ENCODE measurements at places on chromosomes 3 and 15.

- H3K27me3 ChIP-seq, result no peaks in the 10 kb centered on the region
- H3K4me1 ChIP-seq, result no peaks in the 10 kb centered on the region
- no peaks in the 10 kb centered on the region for H3K36me3 ChIP-seq
- peak; percentile 18 for DNase-seq
- no peak overlapping the region for H3K4me3 ChIP-seq
These were observed 33.9 kb downstream of the PFN2 start for GRCh38 chr3:149936812-149937230.

DNA sequence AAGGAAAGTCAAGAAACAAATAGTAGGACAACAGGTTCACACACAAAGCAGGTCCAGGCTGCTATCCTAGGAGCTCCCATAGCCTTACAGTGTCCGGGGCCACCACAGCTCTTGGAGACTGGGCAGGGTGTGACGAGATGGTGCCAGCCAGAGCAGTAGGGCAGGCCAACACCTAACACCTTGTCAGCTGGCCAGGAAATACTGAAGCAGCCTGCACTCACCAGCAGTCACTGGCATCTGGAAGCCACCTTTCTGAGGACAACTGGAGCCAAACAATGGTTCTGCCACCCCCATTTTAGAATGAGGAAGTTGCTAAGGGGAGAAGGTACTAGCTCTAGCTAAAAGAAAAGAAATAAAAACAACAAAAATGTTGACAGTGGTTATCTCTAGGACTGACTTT lies 47.2 kb downstream of the CCDC12 start:
- peaks cover 30% of the 10 kb centered on the region for H3K36me3 ChIP-seq
- no peak for DNase-seq
- no peak overlapping the region for H3K4me3 ChIP-seq
- H3K4me1 ChIP-seq, result peaks cover 22% of the 10 kb centered on the region
- H3K27ac ChIP-seq, result no peak overlapping the region

DNA sequence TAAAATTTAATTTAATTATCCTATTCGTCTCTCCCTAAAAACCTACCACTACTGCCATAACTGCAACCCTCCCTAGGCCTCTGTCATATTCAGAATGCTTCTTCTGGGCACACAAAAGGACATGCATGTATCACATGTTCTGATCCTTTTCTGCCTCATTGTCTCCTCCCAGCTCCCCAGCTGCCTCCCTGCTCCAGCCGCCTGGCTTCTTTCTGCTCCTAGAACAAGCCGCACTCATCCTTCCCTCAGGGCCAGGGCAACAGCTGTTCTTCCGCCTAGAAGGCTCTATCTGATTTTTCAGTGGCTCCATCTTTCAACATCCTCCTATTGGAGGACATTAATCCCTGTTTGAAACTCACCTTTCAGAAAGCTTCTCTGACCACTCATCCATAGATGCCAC lies 38.6 kb downstream of the TMED3 start:
- H3K4me1 ChIP-seq, result no peaks in the 10 kb centered on the region
- no peaks in the 10 kb centered on the region for H3K36me3 ChIP-seq
- no peaks in the 10 kb centered on the region for H3K27me3 ChIP-seq
- no peak overlapping the region for H3K4me3 ChIP-seq

DNA sequence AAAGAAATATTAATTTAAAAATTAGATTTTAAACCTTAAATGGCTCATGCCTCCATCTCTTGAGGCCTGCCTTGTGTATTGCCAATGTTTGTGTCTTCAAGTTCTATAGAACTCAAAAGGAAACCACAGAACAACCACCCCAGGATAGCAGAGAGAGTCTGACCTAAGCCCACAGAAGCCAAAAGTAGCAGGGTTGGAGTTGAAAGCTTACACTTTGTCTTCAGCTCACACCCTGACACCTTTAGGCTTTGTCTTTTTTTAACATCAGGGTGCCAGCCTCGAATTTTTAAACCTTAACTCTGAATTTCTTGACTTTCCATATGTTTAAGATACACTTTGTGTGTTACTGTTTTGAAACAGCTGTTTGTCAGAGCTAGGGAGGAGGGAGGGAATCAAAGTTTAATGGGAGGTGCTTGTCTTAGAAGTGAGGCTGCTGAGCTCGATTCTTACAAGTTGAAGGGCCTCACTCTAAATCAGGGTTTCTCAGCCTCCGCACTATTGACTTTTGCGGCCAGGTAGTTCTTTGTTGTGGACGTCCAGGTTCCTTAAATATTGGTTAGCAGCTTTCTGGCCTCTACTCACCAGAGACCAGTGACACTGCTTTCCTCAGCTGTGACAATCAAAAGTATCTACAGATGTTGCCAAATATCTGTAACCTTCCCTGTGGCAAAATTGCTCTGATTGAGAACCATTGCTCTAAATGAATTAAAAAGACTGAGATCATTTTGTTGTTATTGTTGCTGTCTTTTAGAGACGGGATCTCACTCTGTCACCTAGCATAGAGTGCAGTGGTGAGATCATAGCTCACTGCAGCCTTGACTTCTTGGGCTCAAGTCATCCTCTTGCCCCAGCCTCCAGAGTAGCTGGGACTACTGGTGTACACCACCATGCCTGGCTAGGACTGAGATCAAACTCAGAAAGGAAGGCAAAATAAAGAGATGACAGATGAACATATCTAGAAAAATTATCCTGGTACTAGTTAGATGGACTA lies 139.2 kb upstream of the EOMES start:
- H3K4me3 ChIP-seq, result no peak overlapping the region
- no peaks in the 10 kb centered on the region for H3K36me3 ChIP-seq
- H3K27me3 ChIP-seq, result no peaks in the 10 kb centered on the region
- no peaks in the 10 kb centered on the region for H3K4me1 ChIP-seq

DNA sequence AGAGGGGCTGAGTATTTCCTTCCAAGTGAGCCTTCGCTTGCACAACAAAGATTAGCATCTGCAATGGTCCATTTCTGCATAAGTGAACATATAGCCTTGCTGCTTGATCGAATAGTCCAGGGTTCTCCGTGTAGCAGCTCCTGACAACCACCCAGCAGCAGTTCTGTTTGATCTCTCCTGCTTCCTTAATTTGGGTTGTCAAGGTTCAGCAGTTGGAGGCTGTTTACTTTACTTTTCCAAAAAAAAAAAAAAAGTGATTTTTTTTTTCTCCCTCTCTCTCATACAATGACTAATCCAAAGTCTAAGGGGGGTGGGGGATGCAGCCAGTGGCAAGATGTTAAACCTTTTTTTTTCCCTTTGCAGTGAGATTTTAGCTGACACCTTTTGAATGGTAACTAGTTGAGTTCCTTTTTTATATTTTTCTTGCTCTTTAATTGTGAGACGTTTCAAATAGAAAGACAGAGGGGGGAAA lies 3.6 kb downstream of the FOXP1 start:
- DNase-seq, result peak; percentile 41
- no peaks in the 10 kb centered on the region for H3K27me3 ChIP-seq
- H3K36me3 ChIP-seq, result no peaks in the 10 kb centered on the region
- H3K27ac ChIP-seq, result no peak overlapping the region

DNA sequence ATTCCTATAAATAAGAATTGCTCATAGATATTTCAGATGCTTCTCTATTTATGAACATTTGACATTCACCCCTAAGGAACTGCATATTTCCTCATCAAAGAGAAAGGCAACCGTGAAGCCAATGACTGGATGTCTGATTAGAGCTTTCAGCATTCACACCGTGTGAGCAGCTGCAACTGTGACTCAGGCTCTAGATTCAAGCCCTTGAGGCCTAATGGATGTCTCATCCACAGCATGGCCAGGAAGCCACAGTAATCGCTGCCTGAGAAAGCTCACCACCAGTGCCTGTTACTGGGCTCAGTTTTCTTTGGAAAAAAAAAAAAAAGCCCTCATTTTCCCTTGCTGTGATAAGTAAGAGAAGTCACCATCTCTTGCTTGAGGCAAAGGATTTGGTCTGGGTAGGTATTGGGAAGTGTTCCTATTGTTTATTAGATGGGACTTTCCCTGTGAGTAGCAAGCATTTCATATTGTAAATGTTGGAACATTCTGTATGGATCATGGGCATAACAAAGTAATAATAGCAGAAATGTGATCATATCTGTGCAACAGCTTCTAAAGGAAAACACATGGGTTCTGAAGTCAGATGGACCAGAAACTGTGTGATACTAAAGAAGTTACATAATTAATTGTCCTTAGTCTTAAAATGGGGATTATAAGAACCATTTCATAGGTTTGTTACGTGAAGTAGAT lies 783.7 kb downstream of the AGBL1 start:
- no peak overlapping the region for H3K4me3 ChIP-seq
- H3K36me3 ChIP-seq, result no peaks in the 10 kb centered on the region
- peak; percentile 89 for DNase-seq
- H3K27ac ChIP-seq, result no peak overlapping the region
- H3K4me1 ChIP-seq, result peaks cover 2% of the 10 kb centered on the region
- no peaks in the 10 kb centered on the region for H3K27me3 ChIP-seq

DNA sequence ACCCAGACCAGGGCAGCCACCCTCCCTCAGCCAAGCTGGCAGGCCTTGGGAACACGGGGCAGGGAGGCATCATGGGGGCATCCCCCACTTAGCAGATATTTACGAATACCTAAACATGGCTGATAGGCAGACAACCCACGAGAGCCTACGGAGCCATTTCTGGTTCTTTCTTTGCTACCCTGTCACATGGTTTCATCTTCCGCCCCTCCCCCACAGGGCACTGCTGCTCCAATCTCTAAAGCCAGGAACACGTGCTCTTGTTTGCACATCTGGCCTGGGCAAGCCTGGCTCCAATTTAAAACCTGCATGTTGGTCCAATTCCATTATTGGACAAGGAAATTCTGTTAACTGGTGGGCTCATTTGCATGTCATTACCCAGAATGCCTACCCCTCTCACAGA lies 447.4 kb upstream of the NR2F2 start:
- no peak overlapping the region for H3K27ac ChIP-seq
- no peaks in the 10 kb centered on the region for H3K36me3 ChIP-seq
- no peak overlapping the region for H3K4me3 ChIP-seq

- no peak overlapping the region for H3K4me3 ChIP-seq
- H3K36me3 ChIP-seq, result no peaks in the 10 kb centered on the region
- H3K27me3 ChIP-seq, result no peaks in the 10 kb centered on the region
These were observed 76.6 kb downstream of the IL12A start for GRCh38 chr3:160065282-160065681.

DNA sequence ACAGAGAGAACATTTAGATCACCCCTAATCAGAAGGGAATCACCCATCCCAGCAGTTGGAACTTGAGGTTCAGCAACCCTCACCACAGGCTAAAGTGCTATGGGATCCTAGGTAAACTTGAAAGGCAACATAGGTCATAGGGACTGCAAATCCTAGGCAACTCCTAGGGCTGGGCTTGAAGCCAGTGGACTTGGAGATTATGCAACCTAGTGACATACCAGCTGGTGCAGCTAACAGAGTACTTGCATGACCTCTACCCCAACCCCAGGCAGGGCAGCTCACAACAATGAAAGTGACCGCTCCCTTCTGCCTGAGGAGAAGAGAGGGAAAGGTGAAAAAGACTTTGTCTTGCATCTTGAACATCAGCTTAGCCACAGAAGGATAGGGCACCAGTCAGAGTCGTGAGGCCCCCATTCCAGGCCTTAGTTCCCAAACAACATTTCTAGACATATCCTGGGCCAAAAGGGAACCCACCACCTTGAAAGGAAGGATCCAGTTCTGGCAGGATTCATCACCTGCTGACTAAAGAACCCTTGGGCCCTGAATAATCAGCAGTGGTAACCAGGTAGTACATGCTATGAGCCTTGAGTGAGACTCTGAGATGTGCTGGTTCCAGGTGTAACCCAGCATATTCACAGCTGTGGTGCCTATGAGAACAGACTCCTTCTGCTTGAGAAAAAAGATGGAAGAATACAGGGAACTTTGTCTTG lies 37.6 kb upstream of the FBN1 start:
- H3K4me1 ChIP-seq, result peaks cover 3% of the 10 kb centered on the region
- H3K36me3 ChIP-seq, result no peaks in the 10 kb centered on the region
- DNase-seq, result peak; percentile 94
- H3K4me3 ChIP-seq, result no peak overlapping the region

DNA sequence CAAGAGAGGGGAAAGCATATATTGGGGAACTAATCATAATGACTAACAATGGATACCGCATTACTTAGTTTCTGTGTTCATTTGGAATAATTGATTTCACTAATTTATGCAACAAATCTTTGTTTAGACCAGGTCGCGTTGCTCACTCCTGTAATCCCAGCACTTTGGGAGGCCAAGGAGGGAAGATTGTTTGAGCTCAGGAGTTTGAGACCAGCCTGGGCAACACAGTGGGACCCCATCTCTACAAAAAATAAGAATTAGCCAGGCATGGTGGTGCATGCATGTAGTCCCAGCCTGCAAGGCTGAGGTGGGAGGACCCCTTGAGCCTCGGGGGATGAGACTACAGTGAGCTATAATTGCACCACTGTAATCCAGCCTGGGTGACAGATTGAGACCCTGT lies 585.7 kb upstream of the CBLB start:
- no peaks in the 10 kb centered on the region for H3K27me3 ChIP-seq
- H3K4me1 ChIP-seq, result no peaks in the 10 kb centered on the region
- H3K27ac ChIP-seq, result no peak overlapping the region
- H3K36me3 ChIP-seq, result no peaks in the 10 kb centered on the region

GRCh38 chr15:87689716-87690115 lies 566.8 kb downstream of the NTRK3 start:
- H3K4me1 ChIP-seq, result no peaks in the 10 kb centered on the region
- H3K27ac ChIP-seq, result no peak overlapping the region
- H3K36me3 ChIP-seq, result no peaks in the 10 kb centered on the region
- no peak for DNase-seq

GRCh38 chr15:53586799-53587198 lies 172.7 kb downstream of the WDR72 start:
- no peaks in the 10 kb centered on the region for H3K27me3 ChIP-seq
- peak; percentile 23 for DNase-seq
- H3K4me1 ChIP-seq, result no peaks in the 10 kb centered on the region
- H3K4me3 ChIP-seq, result no peak overlapping the region
